ENCODE measurements at places on chromosomes 3 and 15. TPM values are rescaled to one million over a fixed set of nuclear protein-coding genes. Genes with fewer than 3 reads are reported as not detected.

The GHSR gene
- total RNA-seq, result not detected

The SAMMSON gene
- total RNA-seq, result not detected

The LRRC3B gene
- 0.13 TPM for total RNA-seq

The PRSS50 gene
- total RNA-seq, result 0.16 TPM

The CPB1 gene
- not detected for total RNA-seq

The ADCY5 gene
- total RNA-seq, result 225 TPM

The MYZAP gene
- total RNA-seq, result 966 TPM

The IGDCC3 gene
- total RNA-seq, result 0.40 TPM

The LARP6 gene
- 47.6 TPM for total RNA-seq

The CGNL1 gene
- 11.2 TPM for total RNA-seq

The KBTBD12 gene
- total RNA-seq, result 29.4 TPM

The ROPN1 gene
- total RNA-seq, result not detected

The CD86 gene
- 3.7 TPM for total RNA-seq

All from Right ventricle myocardium superior (tissue), 1 donor.